Psoas muscle (tissue), 8 donors: ENCODE measurements at places on chromosomes 2 and 18. TPM values are rescaled to one million over a fixed set of nuclear protein-coding genes. Genes with fewer than 3 reads are reported as not detected.

DCAF17 gene
- 4.3 TPM for polyA plus RNA-seq

LOXHD1 gene
- polyA plus RNA-seq: 0.30 TPM

CYS1 gene
- polyA plus RNA-seq: 0.07 TPM

CXCR2 gene
- polyA plus RNA-seq: not detected

IL36G gene
- polyA plus RNA-seq: not detected

KCNK3 gene
- 0.13 TPM for polyA plus RNA-seq

IL1RL1 gene
- 0.48 TPM for polyA plus RNA-seq

KCNG2 gene
- polyA plus RNA-seq: not detected

SRD5A2 gene
- 0.08 TPM for polyA plus RNA-seq

DNA sequence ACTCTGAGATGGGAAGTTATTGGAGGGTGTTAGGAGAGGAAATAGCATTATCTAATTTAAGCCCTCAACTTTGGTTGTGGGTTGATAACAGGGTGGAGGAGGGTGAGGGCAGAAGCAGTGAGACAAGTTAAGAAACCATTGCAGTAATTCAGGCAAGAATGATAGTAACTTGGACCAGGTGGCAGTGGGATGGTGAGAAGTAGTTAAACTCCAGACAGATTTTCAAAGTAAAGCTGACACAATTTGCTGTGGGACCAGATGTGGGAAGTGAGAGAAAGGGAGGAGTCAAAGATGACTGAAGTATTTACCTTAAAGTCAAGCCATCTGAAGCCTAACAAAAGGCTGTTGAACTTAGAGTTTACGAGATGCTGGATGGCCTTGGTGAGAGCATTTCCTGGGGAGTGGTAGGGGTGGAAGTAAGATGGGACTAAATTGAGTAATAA is 163.2 kb upstream of the KLF7 start:
- no peak for DNase-seq

DNA sequence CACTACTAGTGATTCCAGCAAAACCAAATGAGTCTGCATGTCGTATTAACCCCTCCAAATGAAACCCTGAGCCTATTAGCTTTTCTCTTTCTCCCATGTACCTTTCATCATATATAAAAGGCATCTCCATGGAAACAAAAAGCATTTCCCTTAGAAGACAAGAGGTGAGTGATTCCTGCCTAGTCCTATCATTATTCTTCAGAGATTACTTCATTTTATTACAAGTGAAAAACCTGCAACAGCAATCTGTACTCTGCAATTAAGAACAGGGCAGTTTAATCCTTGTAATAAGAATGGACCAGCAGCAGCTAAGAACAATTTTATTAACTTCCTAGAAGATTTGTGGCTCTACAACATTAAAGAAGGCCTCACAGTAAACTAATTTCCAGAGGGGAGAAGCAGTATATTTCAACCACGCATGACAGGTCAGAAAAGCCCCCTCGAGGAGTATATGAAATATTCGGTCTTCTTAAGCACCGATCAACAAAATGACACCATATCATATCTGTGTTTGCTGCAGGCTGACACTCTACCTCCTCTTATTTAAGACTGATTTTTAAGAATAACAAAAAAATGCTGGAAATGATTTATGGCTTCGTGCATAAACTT is 132.3 kb upstream of the TFPI start:
- no peak for DNase-seq

GRCh38 chr2:200624026-200624425 is 38.2 kb downstream of the AOX1 start:
- DNase-seq: no peak

- no peak for DNase-seq
These were observed 616.7 kb upstream of the REG3G start for GRCh38 chr2:78408795-78409118.

DNA sequence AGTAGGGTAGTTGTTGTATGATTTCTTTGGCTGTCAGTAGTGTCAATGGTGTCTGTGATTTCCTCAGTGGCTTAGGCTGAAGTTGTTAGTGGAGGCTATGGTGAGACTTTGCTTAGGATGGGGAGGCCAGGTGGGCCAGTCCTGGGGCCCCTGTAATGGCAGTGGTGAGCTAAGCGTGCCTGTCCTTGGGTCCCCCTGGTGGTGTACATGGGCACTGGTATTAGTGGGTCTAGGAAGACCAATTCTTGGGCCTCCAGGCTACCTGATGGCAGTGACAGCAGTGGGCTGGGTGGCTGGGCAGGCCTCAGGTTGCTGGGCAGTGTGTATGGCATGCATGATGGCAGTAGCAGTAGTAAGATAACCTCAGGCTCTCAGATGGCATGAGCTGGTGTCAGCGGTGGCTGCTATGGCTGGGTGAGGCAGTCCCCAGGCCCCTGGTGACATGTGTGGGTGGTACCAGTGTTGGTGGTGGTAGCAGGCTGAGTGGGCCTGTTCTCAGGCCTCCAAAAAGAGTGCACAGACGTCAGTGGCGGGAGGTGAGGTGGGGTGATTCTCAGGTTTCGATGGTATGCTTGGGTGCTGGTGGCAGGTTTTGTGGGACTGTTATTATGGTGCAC is 103.2 kb downstream of the KLHL14 start:
- DNase-seq: no peak

GRCh38 chr2:217193431-217194340 is 333.8 kb upstream of the TNP1 start:
- no peak for DNase-seq

- no peak for DNase-seq
These were observed 403.1 kb upstream of the TRIB2 start for GRCh38 chr2:12313445-12314126.

- DNase-seq: no peak
These were observed 681.0 kb upstream of the GCFC2 start for GRCh38 chr2:76391678-76392077.

DNA sequence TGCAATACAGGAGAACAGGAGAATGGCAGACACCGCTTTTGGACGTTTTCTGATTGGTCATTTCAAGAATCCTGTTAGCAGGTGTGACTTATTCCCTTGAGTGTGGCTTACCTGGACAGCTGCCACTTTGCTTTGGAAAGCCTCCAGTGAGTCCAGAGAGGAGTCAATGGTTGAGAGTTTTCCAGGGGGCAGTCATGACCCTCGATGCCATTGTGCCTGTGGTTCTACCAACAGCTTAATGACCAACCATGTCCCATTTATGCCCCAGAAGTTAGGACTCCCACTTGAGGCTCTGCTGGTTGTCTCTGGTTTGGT is 12.4 kb downstream of the IGFBP2 start:
- DNase-seq: no peak
